ENCODE measurements at places on chromosomes 1 and 21.
A peak's percentile ranks its signal among the peaks of the same experiment; 100 is the strongest.

GRCh38 chr1:165414620-165415019 lies 30.3 kb downstream of the RXRG start:
- no peak for DNase-seq

GRCh38 chr1:161342177-161342576 lies 25.5 kb downstream of the CFAP126 start:
- no peak for DNase-seq

GRCh38 chr1:23123528-23123927 lies 45.1 kb downstream of the LUZP1 start:
- peak; percentile 37 for DNase-seq

DNA sequence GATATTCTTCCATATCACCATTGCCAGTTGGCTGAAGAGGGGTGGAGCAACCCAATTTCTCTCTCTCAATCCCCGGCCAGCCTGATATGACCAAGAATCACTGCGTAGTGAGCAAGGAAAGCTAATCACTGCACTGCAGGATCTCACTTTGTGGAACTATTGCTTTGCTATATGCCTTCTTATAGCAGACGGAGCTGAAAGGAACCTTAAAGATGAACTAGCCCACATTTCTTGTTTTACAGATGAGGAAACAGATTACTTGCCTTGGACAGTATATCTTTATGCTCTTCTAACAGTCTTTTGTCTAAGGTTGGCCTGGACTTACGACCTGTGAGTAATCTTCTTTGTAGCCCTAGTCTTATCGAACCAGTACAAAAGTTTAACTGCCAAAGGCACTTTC lies 7.6 kb downstream of the APOBEC4 start:
- DNase-seq = no peak

Measured in RCC 7860 (cell line).